GM12878 (cell line): ENCODE measurements at places on chromosomes 3 and 15.
A peak's percentile ranks its signal among the peaks of the same experiment; 100 is the strongest.

GRCh38 chr3:74636981-74637380, 22.5 kb upstream of the CNTN3 start:
- no peaks in the 10 kb centered on the region for H3K27me3 ChIP-seq
- H3K36me3 ChIP-seq: no peaks in the 10 kb centered on the region
- H3K4me1 ChIP-seq: no peaks in the 10 kb centered on the region
- H3K4me3 ChIP-seq: no peak overlapping the region
- no peak for DNase-seq
- H3K27ac ChIP-seq: no peak overlapping the region

DNA sequence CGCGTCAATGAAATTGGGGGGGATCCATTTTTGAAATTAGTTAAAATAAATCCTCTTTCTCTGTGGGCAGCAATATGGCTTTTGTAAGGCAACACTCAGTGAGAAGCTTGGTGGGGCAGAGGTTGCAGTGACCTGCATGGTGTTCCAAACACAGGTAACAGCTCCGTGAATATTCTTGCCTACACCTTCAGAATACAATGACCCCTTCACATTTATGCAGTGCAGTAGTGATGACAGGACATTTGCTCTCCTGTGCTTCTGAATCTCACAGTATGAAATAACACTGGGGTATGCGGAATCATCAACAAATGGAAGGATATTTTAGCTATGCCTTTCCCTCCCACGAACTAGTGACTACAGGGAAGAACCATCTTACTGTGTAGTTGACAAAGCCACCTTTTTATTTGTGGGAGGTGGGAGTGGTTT, 6.9 kb downstream of the AHSG start:
- H3K4me1 ChIP-seq: peaks cover 4% of the 10 kb centered on the region
- no peak overlapping the region for H3K4me3 ChIP-seq
- no peak for DNase-seq
- no peaks in the 10 kb centered on the region; the same call in none of the 2 replicates for H3K27me3 ChIP-seq
- H3K36me3 ChIP-seq: no peaks in the 10 kb centered on the region

GRCh38 chr3:193987186-193987585, 148.8 kb upstream of the HES1 start:
- H3K36me3 ChIP-seq: no peaks in the 10 kb centered on the region
- no peak overlapping the region for H3K4me3 ChIP-seq
- DNase-seq: no peak
- H3K4me1 ChIP-seq: no peaks in the 10 kb centered on the region
- H3K27ac ChIP-seq: no peak overlapping the region
- no peaks in the 10 kb centered on the region; the same call in none of the 2 replicates for H3K27me3 ChIP-seq

DNA sequence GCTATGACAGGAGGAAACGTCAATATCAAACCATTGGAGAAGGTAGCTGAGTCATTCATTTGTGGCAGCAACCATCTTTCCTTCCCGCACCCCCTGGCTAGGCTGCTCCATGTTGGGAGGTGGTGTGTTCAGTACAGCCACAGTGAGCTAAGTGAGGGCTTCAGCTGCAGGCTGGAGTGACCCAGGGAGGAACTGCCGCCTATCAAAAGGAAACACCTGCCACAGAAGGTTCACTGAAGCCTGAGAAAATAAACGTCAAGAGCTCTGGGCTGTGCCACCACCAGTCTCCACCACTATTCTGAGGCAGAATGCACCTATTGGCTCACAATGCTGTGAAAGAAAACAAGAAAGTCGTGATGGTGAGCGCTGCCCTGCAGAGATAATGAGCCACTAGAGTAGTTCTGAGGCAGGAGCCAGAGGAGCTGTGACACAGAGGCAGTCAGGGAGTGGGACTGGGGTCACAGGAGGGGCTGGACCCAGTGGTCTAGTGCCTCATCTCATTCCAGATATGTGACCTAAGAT, 34.8 kb upstream of the CD47 start:
- H3K36me3 ChIP-seq: no peaks in the 10 kb centered on the region; the same call in 1 of the 2 replicates
- H3K4me1 ChIP-seq: peaks cover 34% of the 10 kb centered on the region
- DNase-seq: peak; percentile 83
- H3K27ac ChIP-seq: peak overlapping the region; percentile 100
- H3K4me3 ChIP-seq: peak overlapping the region; percentile 88
- no peaks in the 10 kb centered on the region for H3K27me3 ChIP-seq

- H3K36me3 ChIP-seq: no peaks in the 10 kb centered on the region
- no peaks in the 10 kb centered on the region for H3K4me1 ChIP-seq
- peaks cover 1% of the 10 kb centered on the region; the same call in 1 of the 2 replicates for H3K27me3 ChIP-seq
Measured at GRCh38 chr15:75801859-75802593, 41.2 kb upstream of the UBE2Q2 start.
